Osteoblast (primary cell): ENCODE measurements at places on chromosomes 6 and 20.

GRCh38 chr20:53575481-53576194 lies 18.0 kb downstream of the ZNF217 start:
- peaks cover 24% of the 10 kb centered on the region for H3K4me1 ChIP-seq
- DNase-seq = no peak
- no peaks in the 10 kb centered on the region for H3K27me3 ChIP-seq
- peaks cover 81% of the 10 kb centered on the region for H3K36me3 ChIP-seq
- peak overlapping the region; percentile 36 for H3K27ac ChIP-seq

GRCh38 chr6:43506667-43507471 lies 3.3 kb downstream of the LRRC73 start:
- H3K4me3 ChIP-seq = no peak overlapping the region
- H3K27me3 ChIP-seq = no peaks in the 10 kb centered on the region
- H3K4me1 ChIP-seq = peaks cover 17% of the 10 kb centered on the region
- DNase-seq = peak; percentile 98

- H3K4me1 ChIP-seq = no peaks in the 10 kb centered on the region
- no peak overlapping the region for H3K4me3 ChIP-seq
- no peak for DNase-seq
- no peaks in the 10 kb centered on the region for H3K36me3 ChIP-seq
- H3K27me3 ChIP-seq = peaks cover 10% of the 10 kb centered on the region
Measured at GRCh38 chr20:23283096-23283850, 67.3 kb upstream of the NXT1 start.

- H3K4me1 ChIP-seq = no peaks in the 10 kb centered on the region
- no peak overlapping the region for H3K27ac ChIP-seq
- H3K27me3 ChIP-seq = peaks cover 5% of the 10 kb centered on the region
- H3K4me3 ChIP-seq = no peak overlapping the region
- DNase-seq = no peak
Measured at GRCh38 chr20:57294550-57294949, 28.1 kb upstream of the BMP7 start.

DNA sequence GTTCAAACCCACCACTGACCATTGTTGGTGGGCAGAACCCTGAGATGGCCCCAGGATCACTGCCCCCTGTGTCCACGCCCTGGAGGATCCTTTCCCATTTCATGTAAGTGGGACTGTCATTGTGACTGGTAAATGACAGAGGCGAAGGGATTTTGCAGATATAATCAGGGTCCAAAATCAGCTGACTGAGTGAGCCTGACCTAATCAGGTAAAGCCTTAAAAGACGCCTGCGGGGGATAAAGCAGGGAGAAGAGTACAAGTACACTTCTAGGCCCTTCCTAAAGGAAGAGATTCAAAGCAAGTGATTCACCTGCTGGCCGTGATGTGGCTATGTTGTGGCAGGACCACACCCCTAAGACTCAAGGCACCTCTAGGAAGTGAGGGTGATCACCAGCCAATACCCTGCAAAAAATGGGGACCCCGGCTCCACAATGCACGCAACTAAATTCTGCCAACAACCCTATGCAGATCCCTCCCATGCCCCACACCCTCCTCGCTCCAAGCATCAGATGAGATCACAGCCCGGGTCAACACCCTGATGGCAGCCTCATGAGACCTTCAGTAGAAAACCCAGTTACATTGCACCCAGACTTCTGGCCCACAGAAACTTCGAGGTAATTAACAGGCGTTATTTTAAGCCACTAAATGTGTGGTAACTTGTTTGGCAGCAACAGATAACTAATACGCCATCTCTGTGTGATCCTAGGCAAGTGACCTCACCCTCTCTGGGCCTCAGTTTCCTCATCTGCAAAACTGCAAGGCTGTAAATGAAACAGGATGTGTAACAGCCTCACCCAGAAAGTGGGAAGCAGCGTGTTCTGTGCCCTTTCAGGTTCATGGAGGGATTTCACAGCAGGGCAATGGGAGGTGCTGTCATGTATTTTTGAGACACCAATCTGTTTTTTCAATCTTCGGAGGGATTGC lies 11.3 kb downstream of the PREX1 start:
- H3K4me1 ChIP-seq = peaks cover 4% of the 10 kb centered on the region
- H3K36me3 ChIP-seq = no peaks in the 10 kb centered on the region
- peaks cover 4% of the 10 kb centered on the region for H3K27me3 ChIP-seq

GRCh38 chr6:98633886-98634285 lies 200.5 kb upstream of the POU3F2 start:
- H3K36me3 ChIP-seq = no peaks in the 10 kb centered on the region
- H3K4me3 ChIP-seq = no peak overlapping the region
- H3K27me3 ChIP-seq = no peaks in the 10 kb centered on the region
- DNase-seq = peak; percentile 2
